Cortex of kidney (tissue), 1 donor: ENCODE measurements at places on chromosomes 3 and 15.

- no peak for DNase-seq
Observed at GRCh38 chr15:48176112-48176511, 2.0 kb downstream of the MYEF2 start.

GRCh38 chr3:396293-396692 lies 199.7 kb downstream of the CHL1 start:
- no peak for DNase-seq

DNA sequence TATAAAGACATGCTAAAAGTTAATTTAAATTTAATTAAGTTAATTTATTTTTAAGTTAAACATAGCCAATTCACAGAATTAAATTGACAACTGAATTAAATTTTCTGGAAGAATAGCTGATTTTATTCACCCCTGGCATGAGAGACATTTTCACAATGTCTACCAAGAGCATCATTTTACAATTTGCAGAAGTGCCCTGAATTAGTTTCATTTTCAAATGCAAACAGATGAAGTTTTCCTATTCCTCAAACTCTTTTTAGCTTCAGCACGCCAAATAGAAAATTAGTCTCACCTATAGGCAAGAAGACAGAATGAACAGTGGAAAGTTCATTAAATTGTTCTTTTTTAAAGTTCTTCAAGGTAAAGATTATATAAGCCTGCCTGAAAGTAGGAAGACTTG lies 259.3 kb downstream of the ZBBX start:
- DNase-seq, result no peak

DNA sequence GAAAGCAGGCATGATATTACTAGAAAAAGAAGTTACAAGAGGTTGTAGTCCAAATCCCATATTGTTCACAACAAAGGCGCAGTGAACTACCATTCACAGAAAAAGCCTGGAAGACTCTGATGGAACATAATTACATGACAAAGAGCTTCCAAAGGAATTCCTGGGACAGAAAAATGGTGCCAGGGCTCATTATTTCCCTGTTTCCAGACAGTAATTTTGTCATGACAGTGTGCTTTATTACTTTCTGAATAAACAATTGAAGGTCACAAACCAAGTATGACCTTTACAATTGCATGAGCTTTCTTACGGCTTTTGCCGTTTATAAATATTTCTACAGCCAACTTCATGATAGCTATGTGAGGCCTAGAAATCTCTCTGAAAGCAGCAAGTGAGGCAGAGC lies 61.0 kb downstream of the CYFIP1 start:
- DNase-seq, result no peak

- no peak for DNase-seq
Observed at GRCh38 chr15:31051496-31052080, 49.9 kb downstream of the TRPM1 start.

- DNase-seq, result no peak
Observed at GRCh38 chr15:85689729-85690128, 105.0 kb downstream of the KLHL25 start.

DNA sequence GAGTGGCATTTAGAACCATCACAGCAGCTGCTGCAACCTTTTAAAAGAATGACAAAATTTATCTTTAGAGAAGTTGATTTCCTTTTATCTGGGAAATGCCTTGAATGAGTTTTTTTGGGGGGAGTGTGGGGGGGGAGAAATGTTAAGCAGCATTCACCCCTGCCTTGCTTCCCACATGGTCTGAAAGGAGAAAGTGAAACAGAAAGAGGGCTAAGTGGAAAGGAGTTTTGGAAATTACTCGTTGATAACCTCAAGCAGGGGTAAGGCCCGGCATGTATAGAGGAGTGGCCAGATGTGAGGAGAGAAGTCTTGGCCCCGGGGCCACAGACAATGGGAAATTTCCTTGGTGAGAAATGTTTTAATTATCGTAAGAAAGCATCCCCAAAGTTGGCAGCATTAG lies 23.5 kb downstream of the B3GALNT1 start:
- DNase-seq, result no peak

- DNase-seq, result no peak
Observed at GRCh38 chr15:37097144-37097919, 3.0 kb downstream of the MEIS2 start.

GRCh38 chr3:117277816-117278215 lies 568.2 kb downstream of the TUSC7 start:
- DNase-seq, result no peak

GRCh38 chr3:114904633-114905032 lies 242.5 kb downstream of the ZBTB20 start:
- no peak for DNase-seq

GRCh38 chr15:40398413-40398873 lies 7.2 kb upstream of the IVD start:
- DNase-seq, result no peak

DNA sequence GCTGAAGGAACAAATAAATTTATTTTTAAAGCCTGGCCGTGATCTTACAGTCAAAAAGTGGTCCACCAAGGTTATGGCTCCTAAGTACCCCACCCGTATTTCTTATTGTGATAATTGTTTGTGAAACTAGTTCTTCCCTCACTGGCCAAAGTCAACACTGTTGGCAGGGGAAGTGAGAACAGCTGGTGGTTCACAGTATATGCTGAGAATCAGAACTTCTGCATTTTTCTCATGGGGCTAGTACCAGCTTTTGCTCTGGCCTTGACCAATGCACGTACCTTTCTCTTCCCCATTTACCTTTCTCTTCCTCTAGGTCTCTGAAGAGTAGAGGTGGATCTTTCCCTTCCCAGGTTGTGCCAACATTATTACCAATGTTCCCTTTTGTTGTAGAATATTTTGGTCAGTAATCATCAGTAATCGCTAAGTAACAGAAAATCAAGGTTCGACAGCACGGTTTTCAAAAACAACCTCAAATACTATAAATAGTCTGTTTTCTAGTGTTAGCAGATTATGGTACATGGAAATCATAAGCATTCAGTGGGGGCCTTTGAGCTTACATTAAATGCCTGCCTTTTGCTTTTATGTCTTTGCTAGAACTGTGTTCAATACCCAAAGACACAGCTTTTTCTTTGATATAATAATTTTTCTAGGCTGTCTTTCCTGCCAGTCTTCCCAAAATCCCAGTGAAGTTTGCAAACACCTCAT lies 268.0 kb downstream of the LPP start:
- DNase-seq, result no peak

DNA sequence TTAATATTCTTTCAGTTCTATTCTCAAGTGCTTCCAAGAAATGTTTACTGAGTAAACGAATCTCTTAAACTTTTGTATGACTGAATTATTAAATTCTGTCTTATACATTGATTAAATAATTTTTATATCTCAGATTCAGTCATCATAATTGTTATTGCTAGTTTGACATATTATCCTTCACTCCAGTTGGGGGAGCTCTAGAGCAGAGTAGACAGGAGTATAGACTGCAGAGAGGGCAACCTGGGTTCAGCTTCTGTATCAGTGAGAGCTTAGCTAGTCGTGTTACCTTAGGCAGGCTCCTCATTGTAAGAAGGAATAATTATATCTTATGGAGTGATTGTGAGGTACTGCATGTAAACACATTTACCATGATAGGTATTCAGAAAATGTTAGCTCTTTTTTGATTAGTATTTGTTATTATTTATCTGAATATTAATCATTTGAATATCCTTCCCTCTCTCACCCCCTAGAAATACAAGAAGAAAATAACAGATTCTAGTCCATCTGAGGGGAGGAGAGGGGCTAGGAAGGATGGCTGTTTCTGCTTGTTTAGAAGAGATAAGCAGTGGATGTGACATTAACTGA lies 31.0 kb upstream of the ZCWPW2 start:
- no peak for DNase-seq

DNA sequence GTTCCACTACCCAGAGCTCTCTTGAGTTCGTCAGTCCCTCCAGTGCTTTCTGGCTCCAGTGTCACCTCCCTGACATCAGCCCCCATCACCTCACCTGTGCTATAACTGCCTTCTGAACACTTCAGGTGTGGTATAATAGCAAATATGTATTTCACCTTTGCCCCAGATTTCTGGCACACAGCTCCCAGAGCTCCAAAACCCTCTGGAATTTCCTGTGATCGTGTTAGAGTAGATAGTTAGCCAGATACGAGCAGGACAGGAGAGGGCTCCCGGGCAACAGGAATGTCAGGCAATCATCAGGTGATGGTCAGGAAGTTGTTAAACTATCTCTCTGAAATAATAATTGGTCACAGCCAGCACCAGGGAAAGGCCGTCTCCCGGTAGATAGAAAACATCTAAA lies 22.6 kb upstream of the LIMD1 start:
- DNase-seq, result no peak

GRCh38 chr15:29470311-29470710 lies 200.7 kb upstream of the NSMCE3 start:
- no peak for DNase-seq

DNA sequence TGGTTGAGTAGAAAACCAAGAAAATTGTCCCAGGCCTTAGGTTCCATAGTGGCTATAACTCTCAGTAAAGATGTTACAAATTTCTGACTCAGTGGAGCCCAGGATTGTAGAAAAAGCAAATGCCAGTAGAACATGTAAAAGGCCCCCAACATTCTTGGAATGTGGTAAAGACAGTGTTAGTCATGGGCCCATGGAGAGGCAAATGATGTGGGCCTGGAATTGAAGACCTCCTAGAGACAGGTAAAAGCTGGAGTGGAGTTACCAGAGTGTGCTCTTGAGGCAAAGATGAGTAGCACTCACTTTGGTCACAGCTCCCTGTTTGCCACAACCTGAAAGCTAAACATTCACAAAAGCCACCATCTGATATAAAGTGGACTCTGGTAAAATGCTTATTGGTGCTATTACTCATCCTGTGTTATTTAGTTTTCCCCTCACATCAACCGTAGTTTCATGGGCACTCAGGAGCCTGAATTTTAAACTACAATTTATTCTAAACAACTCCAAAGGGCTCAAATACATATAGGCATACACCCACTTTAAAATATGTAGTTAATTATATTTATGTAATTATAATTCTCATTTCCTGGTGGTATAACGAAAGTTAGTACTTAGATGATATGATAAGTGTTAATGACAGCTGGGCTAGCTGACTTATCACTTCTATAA lies 359.6 kb upstream of the NECTIN3 start:
- DNase-seq, result no peak

DNA sequence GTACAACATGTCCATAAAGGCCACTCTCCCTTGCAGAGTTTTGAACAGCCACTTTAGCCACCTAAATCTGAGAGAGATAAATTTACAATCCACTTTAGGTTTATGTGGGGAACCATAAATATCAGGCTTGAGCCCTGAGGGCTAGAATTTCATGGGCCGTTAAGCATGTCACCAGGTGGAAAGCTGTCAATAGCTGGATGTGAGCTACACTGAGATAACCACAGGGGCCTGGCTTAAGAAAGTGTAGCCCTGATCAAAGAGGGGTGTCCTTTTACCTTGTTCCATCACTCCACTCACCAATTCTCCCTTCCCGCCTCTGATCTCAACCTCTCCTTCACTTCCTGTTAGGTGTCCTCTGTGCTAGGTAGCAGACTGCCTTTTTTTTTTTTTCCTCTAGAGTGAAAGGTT lies 172.8 kb upstream of the ICE2 start:
- DNase-seq, result no peak
